Activated gamma-delta T cell treated with anti-CD3 and anti-CD28 coated beads, Interleukin-2, amount 50 U/mL, for 16 hours (primary cell): ENCODE measurements at places on chromosomes 16 and 17.

DNA sequence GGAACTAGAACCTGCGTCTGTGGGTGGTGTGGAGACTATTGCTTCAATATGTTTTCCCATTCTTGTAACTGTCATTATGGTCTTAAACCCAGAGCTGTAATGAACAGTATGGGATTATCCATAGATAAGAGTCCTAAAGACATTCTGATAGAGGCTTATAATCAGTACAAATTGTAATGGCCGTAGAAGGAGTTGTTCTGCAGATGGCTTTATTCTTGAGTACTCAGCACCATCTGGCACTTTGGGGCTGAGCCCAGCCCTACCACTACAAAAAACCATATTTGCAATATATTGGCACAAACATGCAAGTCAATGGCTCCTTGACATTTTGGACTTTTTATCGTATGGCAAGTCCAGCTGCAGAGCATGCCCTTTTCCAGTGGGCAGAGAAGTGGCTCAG lies 150.0 kb downstream of the HS3ST4 start:
- no peak for DNase-seq

- no peak for DNase-seq
Measured at GRCh38 chr16:57721356-57722209, 14.0 kb upstream of the KATNB1 start.

- no peak for DNase-seq
Measured at GRCh38 chr17:17788967-17789366, 47.8 kb downstream of the SREBF1 start.

GRCh38 chr17:80426671-80427326 lies 11.8 kb downstream of the ENDOV start:
- peak; percentile 82 for DNase-seq

DNA sequence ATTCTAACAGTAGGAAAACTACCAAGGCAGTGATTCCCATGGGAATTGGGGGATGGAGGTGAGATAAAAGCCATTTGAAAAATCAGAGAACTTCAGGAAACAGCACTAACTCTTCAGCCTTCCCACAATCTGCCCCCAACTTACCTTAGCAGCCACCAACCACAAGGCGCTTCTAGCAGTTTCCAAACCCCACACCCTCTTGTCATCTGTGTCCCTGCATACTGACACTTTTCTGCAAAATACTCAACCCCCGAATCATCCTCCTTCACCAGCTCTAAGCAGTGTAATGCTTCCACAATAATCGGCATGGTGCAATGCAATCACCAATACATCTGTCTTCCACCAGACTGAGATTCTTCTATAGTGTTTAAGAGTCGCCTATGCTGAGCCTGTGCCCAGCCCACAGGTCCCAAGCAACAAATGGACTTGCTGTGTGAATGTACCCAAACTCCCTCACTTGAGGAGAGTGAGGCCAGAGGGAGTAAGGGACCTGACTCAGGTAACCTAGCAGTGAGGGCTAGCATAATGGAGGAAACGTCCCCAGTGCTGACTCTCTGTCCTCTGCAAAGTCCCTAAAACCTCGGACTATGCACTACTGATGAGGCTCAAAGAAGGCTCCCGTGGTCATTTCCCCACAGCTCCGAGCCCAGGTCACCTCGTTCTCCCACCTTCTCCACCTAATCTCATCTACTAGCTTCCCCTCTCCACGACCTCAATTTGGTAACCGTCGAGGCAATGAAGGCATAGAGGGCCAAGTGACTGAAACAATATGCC lies 943 bp downstream of the DYNC1LI2 start:
- no peak for DNase-seq

- no peak for DNase-seq
Measured at GRCh38 chr17:49409066-49409465, 5.6 kb downstream of the PHB1 start.
